Stimulated activated CD4-positive, alpha-beta T cell treated with anti-CD3 and anti-CD28 coated beads, TNF-alpha, amount 100 ng/mL, for 24 hours (primary cell): ENCODE measurements at places on chromosomes 11 and 22.

DNA sequence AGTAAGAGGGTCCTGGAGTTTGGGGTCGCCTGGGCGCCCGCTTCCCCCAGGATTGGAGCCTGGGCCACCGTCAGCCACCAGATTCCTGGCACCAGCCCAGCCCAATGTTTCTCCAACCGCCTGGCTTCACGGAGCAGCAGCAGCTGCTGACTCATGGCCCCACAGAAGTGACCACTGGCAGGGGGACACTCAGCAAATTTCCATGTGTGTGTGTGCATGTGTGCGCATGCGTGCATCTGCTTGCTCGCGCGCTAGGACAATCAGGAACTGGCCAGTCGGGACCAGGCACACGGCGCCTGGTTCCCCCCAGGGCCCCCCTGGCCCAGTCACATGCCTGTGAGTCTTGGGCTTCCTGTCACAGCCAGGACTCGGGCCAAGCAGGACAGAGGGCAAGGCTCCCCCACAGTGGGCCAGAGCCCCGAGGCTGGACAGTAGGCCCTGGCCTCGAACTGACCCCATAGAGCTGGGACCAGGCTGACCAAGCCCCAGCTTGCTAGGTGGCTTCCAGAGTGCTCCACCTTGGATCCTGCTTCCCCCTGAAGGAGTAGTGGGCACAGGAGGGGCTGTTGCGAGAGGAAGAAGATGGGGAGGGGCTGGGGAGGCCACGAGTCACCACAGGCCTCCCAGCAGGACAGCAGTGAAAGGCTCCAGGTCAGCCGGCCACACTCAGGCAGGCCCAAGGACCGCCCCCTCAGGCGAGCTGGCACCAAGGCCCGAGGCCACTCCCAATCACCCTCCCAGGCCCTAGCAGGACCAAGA lies 3.2 kb downstream of the CTSD start:
- DNase-seq = no peak

- no peak for DNase-seq
These were observed 7.2 kb downstream of the PHOX2A start for GRCh38 chr11:72236774-72237111.

DNA sequence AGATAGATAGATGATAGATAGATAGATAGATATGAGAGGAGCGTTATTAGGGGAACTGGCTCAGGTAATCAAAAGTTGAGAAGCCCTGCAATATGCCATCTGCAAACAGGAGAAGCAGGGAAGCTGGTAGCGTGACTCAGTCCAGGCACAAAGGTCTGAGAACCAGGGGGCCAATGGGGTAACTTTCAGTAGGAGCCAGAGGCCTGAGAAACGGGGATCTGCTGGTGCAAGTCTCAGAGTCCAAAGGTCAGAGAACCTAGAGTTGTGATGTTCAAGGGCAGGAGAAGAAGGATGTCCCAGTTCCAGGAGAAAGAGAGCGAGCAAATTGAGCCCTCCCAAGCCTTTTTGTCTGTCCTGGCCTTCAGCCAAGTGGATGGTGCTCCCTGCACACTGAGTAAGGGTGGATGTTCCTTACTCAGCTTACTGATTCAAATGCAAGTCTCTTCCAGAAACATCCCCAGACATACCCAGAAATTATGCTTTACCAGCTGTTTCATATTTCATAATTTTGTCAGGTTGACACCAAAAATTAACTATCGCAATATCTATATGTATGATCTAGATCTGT lies 87.8 kb upstream of the SLC22A12 start:
- DNase-seq = no peak

DNA sequence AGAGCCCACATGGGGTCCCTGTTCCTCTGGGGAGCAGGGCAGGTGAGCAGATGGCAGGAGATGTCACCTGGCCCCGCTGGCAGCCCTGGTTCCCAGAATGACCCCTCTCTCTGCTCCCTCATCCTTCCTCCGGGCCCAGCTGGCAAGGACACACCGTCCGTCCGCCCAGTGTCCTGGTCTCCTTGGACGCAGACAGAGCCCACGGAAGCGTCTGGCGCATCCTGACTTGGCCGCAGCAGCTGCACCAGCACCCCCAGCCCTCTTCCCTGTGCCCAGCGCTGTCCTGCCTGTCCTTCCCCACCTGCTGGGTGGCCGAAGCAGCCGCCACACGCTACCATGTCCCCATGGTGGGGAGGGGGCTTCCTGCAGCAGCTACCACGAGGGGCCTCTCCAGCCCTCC lies 9.6 kb upstream of the CABP7 start:
- no peak for DNase-seq

DNA sequence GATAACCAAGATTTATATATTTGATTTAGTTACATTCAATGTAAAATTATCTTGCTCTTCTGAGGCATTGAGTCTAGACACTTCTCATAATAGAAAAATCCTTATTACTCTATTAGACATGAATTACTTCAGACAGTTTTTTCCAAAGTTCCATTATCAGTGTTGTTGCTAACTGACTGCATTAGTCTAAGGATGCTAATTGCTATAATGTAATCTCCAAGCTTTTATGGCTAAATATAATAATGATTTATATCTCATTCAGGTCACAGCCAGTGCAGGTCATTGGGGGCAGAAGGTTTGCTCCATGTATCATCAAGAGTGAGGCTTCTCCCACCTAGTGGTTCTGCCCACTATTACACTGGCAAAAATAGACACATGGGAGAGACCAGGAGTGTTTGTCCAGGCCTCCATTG lies 377.2 kb upstream of the DDI1 start:
- DNase-seq = no peak

- no peak for DNase-seq
These were observed 3.4 kb upstream of the NUDT8 start for GRCh38 chr11:67632982-67633755.

DNA sequence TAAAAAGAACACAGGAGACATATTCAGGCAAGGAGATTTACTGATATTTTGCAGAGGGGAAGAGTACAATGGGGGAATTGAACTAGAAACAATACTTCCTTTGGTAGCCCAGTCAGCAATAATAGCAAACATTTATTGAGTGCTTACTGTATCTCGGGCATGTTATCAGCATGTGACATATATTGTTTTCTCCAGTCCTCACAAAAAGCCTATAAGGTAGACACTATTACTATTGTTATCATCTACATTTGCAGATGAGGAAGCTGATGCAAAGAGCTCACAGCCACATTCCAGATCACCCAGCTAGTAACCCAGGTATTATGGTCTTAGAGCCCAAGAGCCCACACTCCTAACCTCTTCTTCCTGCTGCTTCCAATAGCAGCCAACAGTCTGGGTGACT lies 27.9 kb downstream of the NAV2 start:
- DNase-seq = no peak

- DNase-seq = no peak
These were observed 55.1 kb downstream of the AMOTL1 start for GRCh38 chr11:94823102-94823732.

GRCh38 chr11:122703541-122704272 lies 48.2 kb downstream of the UBASH3B start:
- peak; percentile 47 for DNase-seq

DNA sequence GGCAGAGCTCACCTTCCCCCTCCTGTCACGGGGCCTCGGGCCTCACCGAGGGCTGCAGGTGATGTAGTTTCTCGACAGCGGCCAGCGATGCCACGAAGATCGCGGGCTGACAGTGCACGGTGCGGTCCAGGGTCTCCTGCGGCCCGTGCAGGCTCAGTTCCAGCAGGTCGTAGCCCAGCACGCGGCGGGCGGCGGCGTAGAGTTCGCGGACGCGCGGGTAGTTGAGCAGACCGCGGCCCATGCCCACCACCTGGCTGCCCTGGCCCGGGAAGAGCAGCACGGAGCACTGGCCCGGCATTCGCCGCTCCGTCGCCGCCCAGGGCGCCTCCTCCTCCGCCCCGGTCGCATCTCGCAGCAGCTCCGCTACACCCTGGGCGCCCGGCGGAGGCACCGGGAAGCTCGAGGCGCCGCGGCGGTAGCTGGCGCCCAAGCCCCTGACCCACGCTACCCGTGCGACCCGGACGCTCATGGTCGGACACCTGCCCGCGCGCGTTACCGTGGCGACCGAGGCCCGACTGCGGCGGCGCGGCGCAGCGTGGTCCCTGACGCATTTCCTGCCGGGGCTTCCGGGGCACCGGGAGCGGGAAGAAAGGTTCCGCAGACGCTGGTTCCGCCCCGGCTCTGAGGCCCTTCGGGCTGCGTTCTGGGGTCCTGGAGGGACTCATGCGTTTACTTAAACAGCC lies at the start of gene MCAT:
Gene MCAT (minus strand): TSS at position 519 of the 683 bp plus-strand sequence. CDS start 50 bp downstream, at position 469.
- DNase-seq = peak; percentile 74

DNA sequence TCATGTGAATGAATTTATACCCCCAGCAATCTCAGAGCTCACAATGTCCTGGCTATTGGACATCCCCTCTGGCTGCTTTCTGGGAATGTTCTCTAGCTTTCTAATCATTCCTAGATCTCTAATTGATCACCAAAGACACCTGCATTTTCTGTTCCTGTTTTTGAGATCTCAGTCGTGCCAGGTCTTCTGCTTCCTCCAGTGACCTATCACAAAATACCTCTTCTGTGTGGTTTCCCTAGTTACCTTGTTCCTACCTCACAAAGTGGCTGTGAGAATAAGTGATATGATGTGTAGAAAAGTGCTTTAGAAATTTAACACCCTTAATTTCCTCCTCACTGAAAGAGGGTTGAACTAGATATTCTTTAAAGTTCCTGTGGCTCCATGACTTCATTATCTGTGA lies 92.2 kb downstream of the LUZP2 start:
- no peak for DNase-seq

DNA sequence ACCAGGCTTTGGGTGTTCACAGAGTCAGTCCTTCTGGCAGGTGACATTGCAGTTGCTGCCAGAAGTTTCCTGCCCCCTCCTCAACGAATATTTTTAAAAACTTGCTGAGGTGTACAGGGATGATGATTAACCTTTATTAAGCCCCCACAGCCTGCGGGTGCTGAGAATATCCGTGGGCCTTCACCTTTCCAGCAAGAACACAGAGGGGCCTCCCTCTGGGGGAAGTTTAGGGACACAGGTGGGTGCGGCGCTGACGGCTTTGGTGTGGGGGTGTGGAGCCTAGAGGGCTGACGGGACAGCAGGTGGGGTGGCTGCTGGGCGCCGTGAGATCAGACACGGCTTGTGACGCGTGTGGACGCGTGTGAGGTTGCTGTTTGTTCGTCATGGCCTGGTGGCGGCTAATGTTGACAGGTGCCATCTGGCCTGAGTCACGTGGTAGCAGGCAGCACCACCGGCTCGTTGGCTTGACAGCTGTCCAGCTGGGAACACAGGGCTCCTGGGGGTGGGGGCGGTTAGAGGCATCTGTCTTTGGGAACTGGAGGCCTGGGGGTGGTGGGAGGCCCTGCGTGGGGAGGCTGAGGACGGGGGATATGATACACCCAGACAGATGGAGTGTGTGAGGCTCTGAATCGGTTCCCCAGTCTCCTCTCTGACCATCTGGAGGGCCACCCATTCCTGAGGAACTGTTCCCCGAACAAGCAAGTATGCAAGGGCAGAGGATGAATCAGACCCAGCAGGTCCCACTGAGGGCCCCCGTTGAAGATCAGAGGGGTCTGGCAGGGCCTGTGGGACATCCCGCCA lies 12.5 kb upstream of the LRRC10B start:
- no peak for DNase-seq

- DNase-seq = no peak
These were observed 84.7 kb downstream of the MAML2 start for GRCh38 chr11:96257972-96258934.

GRCh38 chr22:21856868-21857267 lies 10.6 kb downstream of the MAPK1 start:
- DNase-seq = no peak

- no peak for DNase-seq
These were observed 107.1 kb upstream of the CLPB start for GRCh38 chr11:72541257-72541974.

DNA sequence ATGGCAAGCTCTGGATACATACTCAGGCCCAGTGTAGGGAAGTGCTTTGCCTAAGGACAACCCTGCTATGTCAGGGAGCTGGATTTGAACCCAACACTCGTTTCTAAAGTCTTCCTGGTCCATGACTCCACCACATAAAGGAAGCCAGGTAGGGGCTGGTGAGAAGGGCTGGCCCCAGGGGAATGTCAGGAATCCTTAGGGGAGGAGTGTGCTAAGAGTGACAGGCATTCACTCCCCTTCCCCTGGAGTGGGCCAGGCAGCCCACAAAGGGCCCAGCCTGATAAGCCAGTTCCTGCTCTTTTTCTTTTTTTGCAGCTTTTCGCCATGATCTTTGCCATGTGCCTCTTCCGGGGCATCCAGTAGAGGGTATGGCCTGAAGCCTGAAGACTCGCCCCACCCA lies 21.9 kb downstream of the TP53I11 start:
- DNase-seq = no peak

DNA sequence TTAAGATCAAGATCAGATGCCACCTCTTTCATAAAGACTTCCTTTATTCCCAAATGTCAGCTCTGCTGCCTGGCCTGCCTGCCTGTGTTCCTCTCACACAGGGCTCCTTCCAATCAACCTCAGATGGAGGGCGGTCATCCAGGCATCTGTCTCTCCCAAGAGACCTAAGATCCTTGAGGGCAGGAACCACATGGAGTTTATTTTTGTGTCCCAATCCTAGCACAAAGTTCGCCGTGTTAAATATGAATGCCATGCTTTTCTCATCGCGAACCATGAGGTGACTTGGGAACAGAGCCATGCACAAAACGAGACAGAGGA lies 72.7 kb upstream of the ARFGAP3 start:
- DNase-seq = no peak

DNA sequence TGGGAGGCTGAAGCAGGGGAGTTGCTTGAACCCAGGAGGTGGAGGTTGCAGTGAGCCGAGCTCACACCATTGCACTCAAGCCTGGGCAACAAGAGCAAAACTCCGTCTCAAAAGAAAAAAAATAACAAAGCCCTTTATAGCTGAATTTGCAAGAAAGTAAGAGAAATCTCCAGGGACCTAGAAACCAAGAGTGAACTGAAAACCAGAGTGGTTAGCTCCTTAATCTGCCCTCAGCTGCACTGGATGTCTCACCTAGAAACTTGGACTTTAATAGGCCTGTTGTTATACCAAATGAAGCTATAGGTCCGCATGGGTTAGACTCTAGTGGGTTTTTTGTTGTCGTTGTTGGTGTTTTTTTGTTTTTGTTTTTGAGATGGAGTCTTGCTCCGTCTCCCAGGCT lies 4.1 kb downstream of the NEU3 start:
- no peak for DNase-seq

DNA sequence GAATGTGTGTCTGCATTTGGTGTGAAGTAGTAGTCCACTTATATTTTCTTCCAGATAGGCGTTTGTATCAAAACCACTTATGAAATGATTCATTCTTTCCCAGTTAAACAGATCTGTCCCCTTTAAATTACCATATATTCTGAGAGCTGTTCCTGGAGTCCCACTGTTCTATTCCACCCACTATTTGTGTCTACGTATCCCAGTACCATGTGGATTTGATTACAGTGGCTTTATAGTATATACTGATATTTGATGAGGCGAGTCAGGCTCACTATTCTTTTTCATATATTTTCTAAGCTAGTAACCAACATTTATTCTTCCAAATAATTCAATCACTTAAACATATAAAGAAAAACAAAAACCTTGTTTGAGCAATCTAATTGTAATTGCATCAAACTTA lies 81.9 kb upstream of the RASSF10 start:
- no peak for DNase-seq

- no peak for DNase-seq
These were observed 53.1 kb downstream of the SPECC1L start for GRCh38 chr22:24323695-24324094.

- no peak for DNase-seq
These were observed 229.9 kb downstream of the ST3GAL4 start for GRCh38 chr11:126585388-126585773.

- no peak for DNase-seq
These were observed 33.7 kb downstream of the TSPAN18 start for GRCh38 chr11:44760477-44760872.
